ENCODE measurements at places on chromosomes 5 and 9.

DNA sequence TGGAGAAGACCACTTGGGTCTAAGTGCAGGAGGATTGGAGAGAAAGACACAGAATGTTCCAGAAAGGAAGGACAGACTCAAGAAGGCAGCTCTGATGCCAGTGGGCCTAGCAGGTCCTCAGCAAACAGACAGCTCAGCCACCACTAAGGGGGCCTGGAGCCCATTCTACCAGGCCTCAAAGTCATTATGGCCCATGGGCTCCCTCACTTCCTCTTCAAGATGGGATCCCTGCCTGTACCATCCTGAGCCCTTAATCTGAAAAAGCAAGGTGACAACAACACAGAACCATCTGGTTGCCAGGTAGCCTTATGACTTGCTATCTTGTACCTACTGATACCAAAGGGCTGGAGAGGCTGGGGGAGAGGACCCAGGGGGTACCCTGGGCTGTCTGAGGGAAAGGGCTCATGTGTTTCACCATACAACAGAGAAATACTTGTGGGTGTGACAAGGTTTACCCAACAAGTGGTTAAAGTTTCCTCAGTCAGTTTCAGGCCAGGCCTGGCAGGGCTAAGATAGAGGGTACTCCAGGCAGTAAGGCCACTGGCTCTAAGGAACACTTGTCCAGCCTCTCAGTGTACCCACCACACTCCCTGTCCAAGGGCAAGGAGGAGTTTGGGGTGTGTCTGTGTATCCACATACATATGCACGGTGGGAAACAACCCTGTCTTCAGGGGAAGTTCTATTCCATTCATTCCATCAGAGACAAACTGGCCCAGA lies 30.7 kb downstream of the TCF7 start:
- DNase-seq: no peak

DNA sequence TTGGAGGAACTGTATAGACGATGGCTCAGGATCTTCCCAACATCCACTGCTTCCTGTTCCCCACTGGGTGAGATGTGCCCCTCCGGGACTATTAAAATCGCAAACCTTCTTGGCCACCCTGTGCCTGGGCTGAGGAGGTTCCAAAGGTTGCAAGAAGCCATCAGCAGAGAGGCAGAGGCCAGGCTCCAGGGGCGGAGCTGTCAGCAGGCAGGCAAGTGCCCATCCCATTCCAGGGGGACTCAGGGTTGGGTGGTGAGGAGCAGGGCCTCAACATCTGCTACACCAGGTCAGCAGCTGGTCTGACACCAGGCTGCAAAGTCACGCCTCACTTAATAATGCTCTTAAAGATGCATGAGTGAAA lies 2.2 kb downstream of the BTNL3 start:
- DNase-seq: no peak

GRCh38 chr9:23799521-23799920 lies 26.5 kb downstream of the ELAVL2 start:
- DNase-seq: no peak

DNA sequence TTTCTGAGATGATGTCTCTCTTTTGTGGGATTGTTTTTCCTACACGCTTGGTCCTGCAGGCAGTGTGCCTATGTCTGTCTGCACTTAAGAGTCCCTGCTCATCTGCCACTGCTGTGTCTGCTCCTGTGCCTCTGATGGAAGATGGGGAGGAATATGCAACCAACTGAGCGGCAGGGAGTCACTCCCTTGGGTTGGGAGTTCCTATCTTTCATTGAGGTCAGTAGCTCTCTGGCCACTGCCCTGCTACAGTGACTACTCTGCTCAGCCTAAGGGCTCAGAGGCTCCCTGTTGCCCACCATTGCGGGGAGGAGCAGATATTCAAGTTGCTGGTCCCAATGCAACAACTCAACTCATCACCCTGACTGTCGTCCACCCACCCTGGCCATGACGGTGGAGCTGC lies 13.4 kb upstream of the FAM163B start:
- no peak for DNase-seq

- DNase-seq: no peak
Measured at GRCh38 chr5:62299600-62299999, 6.4 kb upstream of the KIF2A start.

GRCh38 chr9:97615439-97616072 lies 17.6 kb downstream of the TSTD2 start:
- no peak for DNase-seq

DNA sequence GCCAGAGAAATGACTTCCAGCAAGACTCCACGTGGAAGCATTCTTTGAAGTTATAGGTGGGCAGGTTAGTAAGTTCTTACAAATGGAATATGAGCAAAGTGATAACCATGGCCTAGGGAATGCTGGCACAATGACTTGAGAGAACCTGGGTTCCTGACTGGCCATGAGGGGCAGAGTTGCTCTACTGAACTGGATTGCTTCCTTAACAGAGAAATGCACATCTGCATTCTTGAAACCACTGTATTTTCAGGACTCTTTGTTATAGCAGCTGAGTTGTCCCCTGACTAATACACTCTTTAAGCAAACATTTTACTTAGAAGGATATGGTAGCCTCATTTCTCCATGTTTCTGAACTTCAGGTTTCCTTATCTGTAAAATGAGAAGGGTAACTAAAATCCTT lies 108.3 kb upstream of the GNA14 start:
- DNase-seq: no peak

DNA sequence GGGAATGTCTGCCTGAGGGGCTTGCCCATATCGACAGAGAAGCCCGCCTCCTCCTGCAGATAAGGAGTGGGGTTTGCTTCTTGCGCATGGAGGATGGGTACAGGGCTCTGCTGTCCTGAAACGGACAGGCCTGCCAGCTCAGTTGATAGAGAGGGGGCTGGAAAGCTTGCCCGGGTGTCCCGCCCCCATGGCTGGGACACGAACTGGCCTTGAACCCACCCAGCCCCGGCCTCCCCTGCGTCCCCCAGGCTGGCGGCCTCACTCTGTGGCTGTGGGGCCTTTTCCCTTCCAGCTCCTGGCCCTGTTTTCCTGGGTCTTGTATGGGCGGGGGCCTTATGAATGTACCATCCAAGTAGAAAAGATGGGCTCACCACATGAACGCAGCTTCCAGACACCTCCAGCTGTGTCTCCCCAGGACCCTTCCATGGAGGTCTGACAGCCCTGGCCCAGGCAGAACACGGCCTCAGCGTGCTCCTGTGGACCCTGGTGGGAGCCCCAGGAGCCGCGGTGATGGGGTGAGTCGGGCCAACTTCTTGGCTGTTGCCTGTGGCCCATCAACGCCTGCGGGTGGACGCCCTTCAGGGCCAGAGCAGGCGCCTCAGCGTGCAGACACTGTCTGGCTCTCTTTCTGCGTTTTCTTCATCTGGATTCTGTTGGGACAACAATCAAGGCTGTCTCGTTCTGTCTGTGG lies 15.9 kb upstream of the SLC2A6 start:
- no peak for DNase-seq

DNA sequence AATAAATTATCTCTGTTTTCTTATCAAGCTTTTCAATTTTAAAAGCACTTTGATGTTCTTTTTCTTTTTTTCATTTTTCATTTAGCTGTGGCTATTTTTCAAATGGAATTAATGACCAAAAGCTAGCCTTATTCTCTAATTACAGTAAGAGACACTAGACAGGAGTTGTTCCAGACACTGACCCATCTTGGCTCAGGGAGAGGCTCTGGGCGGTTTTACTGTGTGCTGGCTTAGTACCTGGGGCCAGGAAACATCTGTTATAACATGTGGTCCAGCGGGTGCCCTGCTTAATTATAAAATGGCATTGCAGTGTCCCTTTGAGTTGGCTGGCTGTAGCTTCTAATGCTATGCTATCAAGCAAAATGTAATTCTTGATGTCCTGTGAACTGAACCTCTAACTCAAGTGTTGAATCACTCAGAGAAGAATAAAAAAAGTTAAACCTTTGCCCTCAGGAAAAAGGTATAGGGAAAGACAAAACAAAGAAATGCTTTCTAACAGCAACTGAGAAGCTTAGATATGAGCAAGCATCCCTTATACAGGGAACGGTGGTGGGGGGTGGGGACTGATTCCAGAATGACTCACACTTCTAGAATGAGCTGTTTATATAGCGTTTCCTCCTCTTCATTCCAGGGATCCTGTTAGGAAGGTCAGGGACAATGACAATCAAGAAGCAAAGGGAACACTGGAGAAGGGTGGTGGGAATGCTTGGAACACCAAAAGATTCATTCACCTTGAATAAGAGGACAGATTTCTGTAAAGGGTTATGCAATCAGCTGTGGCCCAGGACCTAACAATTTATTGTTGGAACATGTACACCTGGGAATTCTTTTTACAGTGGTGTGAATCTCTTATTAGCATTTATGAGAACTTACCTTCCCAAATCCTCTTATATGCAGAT lies 58.7 kb upstream of the NFIB start:
- no peak for DNase-seq

GRCh38 chr5:73911761-73912393 lies 285.9 kb downstream of the ARHGEF28 start:
- DNase-seq: no peak

DNA sequence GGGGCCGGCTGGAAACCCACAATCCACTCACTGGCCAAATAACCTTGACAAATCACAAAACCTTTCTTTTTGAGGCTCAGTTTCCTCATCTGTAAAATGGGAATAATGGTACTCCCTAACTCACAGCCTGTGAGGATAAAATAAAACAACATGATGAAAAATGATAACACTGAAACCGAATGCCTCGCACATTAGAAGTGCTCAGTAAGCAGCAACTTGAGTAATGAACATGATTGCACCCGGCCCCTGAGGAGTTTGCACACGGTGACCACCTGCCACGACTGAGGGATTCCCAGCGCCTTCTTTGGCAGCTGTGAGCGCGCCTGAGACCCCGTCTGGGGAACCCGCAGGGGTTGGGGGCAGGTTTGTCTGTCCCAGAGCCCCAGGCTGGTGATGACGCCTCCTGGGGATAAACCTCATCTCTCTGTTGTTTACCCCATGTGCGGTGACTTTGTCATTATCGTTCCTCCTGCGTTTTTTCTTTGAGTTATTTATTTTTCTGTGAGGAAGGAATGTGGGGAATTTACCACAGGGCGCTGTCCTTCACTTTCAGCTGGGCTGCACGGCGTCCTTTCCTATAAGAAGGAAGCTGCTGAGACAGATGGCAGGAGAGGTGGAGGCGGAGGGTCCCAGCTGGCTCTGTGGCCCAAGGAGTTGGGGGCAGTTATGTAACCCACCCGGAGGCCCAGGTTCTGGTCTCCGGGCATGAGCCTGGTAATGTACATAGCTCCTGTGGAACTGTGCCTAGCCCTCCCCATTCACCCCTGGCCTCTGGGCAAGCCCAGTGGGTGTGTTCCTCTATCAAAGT lies 3.0 kb upstream of the SYNPO start:
- no peak for DNase-seq

DNA sequence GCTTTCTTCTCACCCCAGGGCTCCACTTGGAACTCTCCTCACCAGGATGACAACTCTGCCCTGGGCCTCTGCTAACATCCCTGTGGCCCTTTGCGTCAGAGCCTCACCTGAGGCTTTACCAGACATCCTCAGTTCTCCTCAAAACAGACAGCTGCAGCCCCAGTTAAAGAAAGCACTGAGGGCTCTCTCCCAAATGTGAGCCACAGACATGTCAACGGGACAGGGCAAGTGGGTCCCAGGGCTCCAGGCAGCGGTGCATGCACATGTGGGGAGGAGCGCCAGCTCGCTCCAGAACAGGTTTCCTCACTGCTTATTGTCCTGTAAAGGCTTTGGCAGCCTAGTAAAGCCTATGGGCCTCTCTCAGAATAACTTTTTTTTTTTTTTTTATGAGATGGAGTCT lies 37.3 kb downstream of the IPPK start:
- DNase-seq: no peak

GRCh38 chr5:181058321-181058720 lies 18.3 kb downstream of the BTNL9 start:
- DNase-seq: no peak

DNA sequence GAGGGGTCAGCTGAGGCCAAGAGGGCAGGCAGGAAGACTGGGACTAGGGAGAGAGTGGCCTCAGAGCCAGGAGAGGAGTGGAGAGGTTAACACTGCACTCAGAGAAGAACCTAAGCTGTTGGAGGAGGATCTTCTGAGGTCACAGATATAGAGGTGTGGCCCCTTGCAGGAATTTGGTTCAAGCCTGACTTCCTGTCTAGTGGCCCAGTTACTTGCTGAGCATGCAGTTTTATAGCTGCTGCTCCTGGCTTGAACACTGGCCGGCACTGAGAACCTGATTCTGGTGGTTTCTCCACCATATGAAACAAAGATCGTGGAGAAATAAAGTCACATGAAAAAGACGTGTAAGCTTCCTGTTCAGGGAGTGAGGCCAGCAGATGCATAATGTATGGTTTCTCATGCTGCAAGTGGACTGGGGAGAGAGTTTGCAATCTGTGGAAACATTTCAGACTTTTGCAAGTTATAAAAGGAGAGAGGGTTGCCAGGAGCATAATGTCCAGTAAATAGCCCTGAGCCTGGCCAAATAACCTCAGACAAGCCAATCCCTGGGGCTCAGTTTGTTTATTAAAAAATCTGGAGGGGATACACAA lies 82.6 kb downstream of the GALNT10 start:
- DNase-seq: no peak

DNA sequence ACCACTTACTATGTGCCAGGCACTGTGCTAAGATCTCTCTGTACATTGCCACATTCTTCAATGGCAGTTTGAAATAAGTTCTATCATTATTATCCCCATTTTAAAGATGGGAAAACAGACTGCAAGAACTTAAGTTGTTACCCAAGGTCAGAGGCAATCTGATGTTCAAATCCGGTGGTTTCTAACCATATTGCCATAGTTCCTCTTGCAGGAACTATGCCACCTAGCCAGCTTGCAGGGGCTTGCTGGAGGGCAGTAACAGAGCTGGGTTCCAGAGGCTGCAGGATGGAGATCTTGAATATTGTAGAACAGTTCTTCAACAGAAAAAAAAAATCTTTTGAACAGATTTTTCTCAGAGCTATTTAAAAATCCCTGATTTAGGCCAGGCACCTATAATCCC lies 71.8 kb upstream of the TNFAIP8 start:
- DNase-seq: no peak

Data from stimulated activated CD4-positive, alpha-beta T cell treated with anti-CD3 and anti-CD28 coated beads, Interleukin-15, amount 100 ng/mL, for 1 hour (primary cell).